Caco-2 (cell line): ENCODE measurements at places on chromosomes 13 and 19. TPM values are rescaled to one million over a fixed set of nuclear protein-coding genes. Genes with fewer than 3 reads are reported as not detected.

CDX2 gene
- total RNA-seq, result 104 and 109 TPM in 2 replicates

- no peak overlapping the region for H3K4me3 ChIP-seq
- DNase-seq, result no peak
- H3K36me3 ChIP-seq, result no peaks in the 10 kb centered on the region
- H3K27me3 ChIP-seq, result no peaks in the 10 kb centered on the region
- H3K4me1 ChIP-seq, result peaks cover 4% of the 10 kb centered on the region; the same call in 1 of the 2 replicates
- peak overlapping the region; percentile 47 for H3K27ac ChIP-seq
Measured at GRCh38 chr19:494171-495080, 1.9 kb upstream of the MADCAM1 start.

GRCh38 chr19:29587518-29587986 is 18.5 kb upstream of the POP4 start:
- H3K4me1 ChIP-seq, result no peaks in the 10 kb centered on the region
- H3K27me3 ChIP-seq, result no peaks in the 10 kb centered on the region; the same call in 1 of the 2 replicates
- no peak overlapping the region for H3K4me3 ChIP-seq
- H3K36me3 ChIP-seq, result no peaks in the 10 kb centered on the region
- no peak overlapping the region for H3K27ac ChIP-seq

- H3K27me3 ChIP-seq, result no peaks in the 10 kb centered on the region
- H3K27ac ChIP-seq, result no peak overlapping the region
Measured at GRCh38 chr13:50340551-50341287, 325.5 kb downstream of the KCNRG start.

DNA sequence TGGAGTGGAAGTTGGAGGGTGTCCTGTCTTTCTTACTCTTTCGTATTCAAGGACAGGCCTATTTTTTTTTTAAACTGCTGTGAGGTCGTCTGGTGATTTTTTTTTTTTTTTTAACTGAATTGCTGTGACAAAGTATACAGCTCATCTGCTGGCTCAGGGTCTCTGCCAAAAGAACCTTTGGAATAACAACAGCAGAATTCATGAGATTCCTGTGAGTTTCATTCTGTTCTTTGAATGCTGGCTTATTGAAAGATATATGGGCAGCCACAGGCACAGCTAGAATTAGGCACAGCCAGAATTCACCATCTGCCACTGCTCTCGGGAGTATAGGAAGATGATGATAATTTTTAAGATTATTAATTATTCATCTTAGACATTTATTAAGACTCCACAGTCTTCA is 21.4 kb upstream of the FRY start:
- H3K4me1 ChIP-seq, result no peaks in the 10 kb centered on the region
- no peak overlapping the region for H3K27ac ChIP-seq
- no peak for DNase-seq
- no peaks in the 10 kb centered on the region for H3K27me3 ChIP-seq
- no peaks in the 10 kb centered on the region for H3K36me3 ChIP-seq

GRCh38 chr13:63942372-63942771 is 2526.7 kb upstream of the PCDH20 start:
- H3K4me1 ChIP-seq, result peaks cover 4% of the 10 kb centered on the region; the same call in 1 of the 2 replicates
- no peaks in the 10 kb centered on the region for H3K27me3 ChIP-seq
- H3K27ac ChIP-seq, result no peak overlapping the region
